Activated T-cell treated with anti-CD3 and anti-CD28 coated beads, Interleukin-2, amount 50 U/mL, for 72 hours (primary cell): ENCODE measurements at places on chromosomes 11 and 22. TPM values are rescaled to one million over a fixed set of nuclear protein-coding genes. Genes with fewer than 3 reads are reported as not detected.

DNA sequence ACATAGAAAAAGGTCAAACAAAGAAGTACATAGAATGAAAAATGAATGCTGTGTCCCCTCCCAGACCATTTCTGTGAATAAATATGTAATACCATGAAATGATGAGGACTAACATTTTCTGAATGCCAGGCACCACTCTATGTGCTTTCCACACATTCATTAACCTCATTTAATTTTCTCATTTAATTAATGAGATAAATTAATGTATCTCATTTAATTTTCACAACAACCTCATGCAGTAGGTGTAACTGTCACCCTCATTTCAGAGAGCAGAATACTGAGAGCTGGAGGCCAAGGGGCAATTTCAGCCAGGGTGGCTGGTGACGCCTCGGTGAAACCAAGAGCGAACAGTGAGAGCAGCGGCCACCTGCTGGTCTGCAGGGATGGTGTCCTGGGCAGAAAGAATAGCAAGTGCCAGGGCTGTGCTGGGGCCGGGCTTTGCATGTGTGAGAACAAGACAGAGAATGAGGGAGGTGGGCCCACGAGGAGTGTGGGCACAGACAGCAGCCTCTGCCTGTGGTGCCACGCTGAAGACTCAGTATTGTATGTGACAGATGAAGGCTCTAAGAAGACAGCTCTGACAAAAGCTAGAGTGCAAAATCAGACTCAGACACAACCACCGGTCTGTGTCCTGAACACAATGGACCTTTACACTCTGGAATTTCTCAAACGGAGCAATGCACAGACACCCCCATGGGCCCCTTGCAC, 1.8 kb upstream of the SERPIND1 start:
- no peak for DNase-seq

DNA sequence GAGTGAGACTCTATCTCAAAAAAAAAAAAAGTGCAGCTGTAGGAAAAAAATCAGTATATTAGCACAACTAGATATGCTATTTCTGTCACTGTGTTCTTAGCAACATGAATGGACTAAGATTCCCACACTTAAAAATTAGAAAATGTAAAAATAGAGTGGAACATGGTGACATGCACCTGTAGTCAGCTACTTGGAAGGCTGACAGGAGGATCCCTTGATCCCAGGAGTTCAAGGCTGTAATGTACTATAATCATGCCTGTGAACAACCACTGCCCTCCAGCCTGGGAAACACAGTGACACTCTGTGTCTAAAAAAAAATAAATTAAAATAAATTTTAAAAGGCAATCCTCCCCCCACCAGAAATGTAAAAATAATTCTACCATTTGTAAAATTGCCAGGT, 29.8 kb downstream of the PICALM start:
- no peak for DNase-seq

DNA sequence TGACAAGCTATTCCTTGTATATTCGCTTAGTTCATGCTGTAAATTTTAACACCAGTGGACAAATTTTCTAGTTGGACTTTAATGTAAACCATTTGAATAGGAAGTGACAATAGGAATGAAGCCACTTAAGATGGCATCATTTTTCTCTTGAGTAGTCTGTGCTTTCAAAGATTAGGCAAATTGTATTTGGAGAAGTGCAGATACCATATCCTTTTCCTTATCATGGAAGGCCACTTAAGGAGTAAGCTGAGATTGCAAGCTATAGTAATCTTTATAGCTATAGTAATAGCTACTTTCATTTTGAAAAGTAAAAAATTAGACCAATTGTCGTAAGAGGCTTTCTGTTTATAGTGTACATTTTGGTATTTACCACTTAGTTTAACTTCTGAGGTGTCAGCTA, 12.8 kb downstream of the CAPRIN1 start:
- DNase-seq: no peak

GRCh38 chr11:74010306-74011300, 1.7 kb upstream of the UCP3 start:
- no peak for DNase-seq

DNA sequence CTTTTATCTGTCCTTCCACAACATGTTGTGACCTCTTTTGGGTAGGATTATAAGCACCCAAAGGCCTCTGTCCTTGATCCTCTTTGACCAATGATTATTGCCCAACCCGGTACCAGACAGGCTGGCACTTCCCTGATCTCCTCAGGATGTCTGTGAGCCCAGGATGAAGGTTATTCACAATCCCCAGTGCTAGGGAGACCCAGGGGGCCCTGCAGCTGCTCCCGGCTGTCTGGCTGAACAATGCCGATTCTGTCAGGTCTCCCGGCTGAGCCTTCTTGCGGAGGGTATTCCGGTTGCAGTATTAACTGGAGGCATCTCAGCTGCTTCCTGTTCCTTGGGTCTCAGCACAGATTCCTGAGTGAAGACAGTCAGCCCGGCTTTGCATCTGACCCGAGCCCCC, 71.2 kb upstream of the CDON start:
- DNase-seq: no peak

Gene LRRC4C
- total RNA-seq: not detected

DNA sequence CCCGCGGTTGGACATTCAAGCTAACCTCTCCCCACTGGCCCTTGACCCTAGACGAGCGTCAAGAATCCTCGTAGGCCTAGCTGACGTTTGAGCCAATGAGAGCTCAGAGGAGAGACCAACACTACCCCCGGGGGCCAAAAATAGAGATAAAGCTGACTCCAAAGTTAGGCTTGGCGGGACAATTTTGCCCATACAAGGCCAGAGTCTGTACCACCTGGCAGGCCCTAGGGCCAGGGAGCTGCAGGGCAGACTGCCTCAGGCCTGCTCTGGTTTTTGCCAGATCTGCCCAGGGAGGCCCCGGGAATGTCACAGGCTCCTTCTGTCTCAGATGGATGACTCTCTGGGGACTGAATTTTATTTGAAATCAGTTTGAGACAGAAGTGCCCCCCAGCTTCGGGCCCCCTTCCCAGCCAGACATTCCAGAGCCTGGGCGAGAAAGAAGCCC, 40.8 kb upstream of the ACCSL start:
- DNase-seq: no peak

- no peak for DNase-seq
These were observed 12.9 kb upstream of the FAT3 start for GRCh38 chr11:92211576-92212167.

DNA sequence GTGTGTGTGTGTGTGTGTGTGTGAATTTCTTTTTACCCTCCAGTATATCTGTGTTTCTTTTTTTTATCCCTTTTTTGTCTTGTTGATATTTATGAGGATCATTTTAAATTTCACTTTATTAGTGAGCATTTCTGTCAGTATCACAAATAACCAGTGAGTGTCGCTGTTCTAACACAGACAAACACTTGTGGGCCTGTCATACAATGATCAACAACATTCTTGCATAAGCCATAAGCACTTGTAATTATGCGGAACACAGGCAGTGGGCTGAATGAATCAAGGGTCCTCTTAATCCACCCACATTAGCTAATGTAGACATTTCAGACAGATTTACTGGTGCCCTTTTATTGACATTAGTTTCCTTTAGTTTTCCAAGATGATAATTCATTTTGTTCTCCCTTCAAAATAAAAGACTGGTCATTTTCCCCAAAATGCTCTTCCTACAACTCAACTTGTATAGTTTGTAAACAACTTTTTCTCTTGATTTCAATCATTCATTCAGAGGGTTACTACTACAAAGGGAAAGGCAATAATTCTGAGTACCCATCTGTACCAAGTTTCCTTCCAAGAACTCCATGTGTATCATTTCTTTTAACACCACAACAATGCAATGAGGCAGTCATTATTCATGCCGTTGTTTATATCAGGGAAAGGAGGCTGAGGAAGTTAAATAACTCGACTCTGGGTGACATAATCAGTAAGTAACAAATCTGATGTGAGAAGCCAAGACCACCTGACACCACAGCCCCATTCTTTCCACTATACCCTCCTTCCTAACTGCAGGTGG, 34.5 kb upstream of the ANO3 start:
- no peak for DNase-seq

DNA sequence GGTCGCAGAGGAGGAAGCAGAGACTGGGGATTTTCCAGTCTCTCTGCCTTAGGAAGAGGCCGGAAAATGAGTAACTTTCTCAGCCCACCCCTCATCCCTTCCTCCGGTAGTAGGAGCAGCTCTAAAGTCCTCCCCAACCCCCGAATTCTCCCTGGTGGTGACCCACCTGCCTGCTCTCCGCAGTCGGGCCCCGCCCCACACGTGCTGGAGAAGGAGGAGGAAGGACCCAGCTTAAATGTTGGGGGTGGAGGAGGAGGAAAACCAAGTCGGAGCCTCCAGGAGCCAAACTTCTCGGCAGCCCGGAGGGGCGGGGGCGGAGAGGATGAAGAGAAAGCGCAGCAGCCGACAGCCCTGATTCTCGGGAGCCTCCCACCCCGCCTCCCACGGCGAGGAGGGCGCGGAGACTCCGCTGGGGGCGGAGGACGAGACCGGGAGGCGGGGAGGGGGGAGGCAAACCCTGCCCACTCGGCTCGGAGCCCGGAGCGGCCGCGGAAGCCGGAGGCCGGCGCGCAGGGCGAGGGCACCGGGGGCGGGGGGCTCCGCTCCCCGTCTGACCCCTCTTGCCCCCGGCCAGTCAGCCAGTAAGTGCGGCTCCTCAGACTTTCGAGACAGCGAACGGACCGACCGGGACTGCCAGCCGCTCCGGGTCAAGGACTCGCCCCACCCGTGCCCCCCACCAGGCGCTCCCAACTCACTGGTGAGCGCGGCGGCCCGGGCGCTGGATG, at the start of gene TPBGL:
Gene TPBGL (plus strand): TSS at position 464 of the 725 bp plus-strand sequence. CDS start 276 bp downstream, outside the sequence.
- peak; percentile 22 for DNase-seq
